Vagina (tissue), 2 donors: ENCODE measurements at places on chromosomes 12 and 14.

DNA sequence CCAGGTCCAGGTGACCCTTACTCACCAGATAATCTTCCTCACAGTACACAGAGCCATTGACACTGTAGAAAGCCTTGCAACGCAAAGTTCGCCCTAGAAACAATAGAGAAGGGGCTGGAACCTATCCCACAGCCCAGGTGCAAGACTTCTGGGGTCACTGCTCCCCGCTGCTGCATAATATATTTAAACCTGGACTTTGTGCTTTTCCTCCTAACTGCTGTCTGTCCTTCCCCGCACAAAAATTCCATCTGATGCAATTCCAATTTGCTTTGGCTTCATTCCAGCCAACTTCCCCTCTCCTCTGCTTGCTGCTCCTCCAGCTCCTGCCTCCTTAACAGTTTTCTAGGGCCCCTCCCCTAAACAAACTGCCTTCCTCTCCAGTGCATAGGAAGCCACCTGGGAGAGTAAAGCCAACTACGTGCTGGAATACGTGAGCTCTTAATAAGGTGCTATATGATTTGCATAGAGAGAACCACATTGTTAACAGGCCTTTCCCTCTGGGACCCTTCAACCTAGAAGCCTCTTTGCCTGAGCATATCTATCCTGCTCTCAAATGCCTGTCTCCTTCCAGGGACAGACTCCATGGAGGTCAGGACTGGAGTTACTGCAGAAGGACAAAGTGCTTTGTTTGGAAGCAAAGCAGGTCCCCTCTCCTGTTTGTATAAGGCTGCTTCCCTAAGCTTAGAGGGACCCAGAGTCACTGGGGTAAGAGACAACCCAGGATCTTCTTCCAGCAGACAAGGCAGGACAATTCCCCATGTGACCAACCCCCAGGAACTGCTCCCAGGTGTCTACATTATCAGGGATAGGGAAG lies 5.5 kb downstream of the AJUBA start:
- DNase-seq: no peak

DNA sequence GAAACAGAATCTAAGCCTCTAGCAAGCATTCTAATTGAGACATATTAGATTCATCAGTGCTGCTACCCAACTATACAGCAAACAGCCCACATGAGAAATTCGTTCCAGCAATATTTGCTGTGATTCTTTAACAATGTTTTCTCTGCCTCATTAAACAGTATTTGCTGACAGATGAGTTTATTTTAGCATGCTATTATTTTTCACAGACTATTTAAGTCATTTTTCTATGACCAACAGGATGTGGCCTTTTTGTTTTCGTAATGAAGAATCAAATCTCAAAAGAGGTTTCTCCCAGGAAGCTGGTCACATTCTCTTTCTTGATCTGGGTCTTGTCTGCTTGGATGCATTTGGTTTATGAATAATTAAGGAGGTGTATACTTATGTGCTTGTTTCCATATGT lies 23.2 kb upstream of the SERPINA12 start:
- DNase-seq: no peak

GRCh38 chr14:56505361-56505760 lies 74.2 kb upstream of the TMEM260 start:
- DNase-seq: no peak

DNA sequence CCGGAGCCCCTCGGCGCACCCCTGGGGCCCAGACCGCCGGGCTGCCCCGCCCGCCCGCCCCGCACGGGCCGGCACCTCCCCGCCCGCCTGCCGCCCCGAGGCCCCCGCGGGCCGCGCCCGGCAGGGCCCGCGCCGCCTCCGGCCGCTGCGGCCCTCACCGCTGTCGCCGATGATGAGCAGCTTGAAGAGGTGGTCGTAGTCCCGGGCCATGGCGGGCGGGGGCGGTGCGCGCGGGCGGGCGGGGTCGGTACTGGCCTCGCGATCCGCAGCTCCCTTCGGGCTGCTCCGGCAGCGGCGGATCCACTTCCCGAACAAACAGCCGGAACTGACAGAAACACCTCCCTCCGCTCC lies at the start of gene RAB35:
Gene RAB35 (minus strand): TSS at position 313 of the 351 bp plus-strand sequence. CDS start 103 bp downstream, at position 210.
- no peak for DNase-seq

- DNase-seq: no peak
Measured at GRCh38 chr12:14408208-14408607, 42.7 kb downstream of the ATF7IP start.
